Left ventricle myocardium inferior (tissue), 1 donor: ENCODE measurements at places on chromosomes 16 and 17. TPM values are rescaled to one million over a fixed set of nuclear protein-coding genes. Genes with fewer than 3 reads are reported as not detected.

GRCh38 chr16:87367529-87367928 is 16.0 kb downstream of the FBXO31 start:
- no peak for DNase-seq

DNA sequence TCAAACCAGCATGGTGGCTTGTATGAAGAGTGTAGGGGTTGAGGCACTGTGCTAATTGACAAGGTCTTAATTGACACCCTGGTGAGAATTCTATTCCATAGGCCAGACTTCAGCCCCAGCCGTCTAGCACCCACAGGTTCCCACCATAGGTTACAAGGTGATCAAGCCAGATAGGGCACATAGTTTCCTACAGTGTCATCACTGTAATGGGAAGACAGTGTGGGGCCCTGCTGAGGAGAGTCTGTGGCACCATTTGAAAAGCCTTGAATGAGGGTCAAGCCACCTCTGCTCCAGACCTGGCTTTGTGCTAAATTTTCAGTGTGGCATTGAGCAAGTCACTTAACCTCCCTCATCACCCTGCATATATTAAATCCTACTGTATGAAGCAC is 36.2 kb downstream of the YPEL2 start:
- no peak for DNase-seq

GRCh38 chr16:56657555-56658326 is at the start of gene MT1F:
TSS of gene MT1F (plus strand) at chr16:56657959. CDS start at chr16:56658059, 100 bp downstream.
- DNase-seq, result peak; percentile 73

- DNase-seq, result no peak
Measured at GRCh38 chr16:52492789-52493357, 54.1 kb downstream of the TOX3 start.

DNA sequence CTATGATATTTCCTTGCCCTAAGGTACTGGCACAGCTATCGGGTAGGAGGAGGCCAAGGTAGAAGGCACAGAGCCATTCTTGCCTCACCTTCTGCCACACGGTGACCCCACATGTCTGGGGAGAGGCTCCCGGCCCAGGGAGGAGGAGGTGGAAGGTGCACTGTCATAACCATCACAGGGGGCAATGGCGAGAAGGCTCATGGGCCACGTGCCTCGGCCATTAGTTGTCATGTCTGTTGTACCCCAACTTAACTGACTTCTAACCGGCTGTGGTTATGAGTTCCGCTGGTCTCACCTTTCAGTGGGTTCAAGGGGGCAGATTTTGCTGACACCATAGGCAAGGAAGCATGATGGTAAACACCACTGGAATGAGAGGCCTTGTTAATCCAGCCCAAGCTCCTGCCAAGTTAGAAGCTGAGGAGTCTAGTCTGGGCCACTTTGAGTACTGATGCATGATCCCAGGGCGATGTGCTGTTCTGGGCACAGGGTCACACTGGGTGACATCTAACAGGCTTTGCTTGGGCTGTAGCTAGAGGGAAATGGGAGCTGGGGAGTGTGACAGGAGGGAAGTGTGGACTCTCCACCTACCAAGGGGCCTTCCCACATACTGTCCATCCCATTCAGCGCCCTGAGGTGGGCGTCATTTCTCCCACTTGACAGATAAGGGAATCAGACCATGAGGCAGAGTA is 39.6 kb downstream of the HLF start:
- DNase-seq, result no peak

DNA sequence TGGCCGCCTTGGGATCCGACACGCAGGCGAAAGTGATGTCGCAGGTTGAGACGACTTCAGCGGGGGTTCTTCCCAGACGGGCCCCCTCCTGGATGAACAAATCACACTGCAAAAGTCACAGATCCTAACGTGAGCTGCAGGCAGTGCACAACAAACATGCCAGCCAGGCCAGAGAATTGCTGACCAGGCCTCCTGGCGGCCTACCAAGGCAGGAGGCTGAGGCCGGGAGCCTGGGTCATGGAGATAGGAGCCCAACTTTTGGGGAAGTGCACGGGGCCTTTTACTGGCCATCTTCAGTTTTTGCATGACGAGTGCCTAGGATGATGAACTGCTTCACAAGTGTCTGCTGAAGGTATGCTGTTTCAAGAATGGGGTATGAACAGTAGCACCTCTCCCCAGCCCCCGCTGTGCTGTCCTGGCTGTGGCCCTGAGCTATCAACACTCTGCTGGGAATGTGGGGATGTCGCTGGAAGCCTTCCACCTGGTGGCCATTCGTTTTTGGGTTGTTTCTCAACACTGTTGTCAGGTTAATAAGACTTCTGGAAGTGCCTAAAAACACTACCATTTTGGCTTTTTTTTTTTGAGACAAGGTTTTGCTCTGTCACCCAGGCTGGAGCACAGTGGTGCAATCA is 12.2 kb upstream of the ROGDI start:
- DNase-seq, result no peak

DNA sequence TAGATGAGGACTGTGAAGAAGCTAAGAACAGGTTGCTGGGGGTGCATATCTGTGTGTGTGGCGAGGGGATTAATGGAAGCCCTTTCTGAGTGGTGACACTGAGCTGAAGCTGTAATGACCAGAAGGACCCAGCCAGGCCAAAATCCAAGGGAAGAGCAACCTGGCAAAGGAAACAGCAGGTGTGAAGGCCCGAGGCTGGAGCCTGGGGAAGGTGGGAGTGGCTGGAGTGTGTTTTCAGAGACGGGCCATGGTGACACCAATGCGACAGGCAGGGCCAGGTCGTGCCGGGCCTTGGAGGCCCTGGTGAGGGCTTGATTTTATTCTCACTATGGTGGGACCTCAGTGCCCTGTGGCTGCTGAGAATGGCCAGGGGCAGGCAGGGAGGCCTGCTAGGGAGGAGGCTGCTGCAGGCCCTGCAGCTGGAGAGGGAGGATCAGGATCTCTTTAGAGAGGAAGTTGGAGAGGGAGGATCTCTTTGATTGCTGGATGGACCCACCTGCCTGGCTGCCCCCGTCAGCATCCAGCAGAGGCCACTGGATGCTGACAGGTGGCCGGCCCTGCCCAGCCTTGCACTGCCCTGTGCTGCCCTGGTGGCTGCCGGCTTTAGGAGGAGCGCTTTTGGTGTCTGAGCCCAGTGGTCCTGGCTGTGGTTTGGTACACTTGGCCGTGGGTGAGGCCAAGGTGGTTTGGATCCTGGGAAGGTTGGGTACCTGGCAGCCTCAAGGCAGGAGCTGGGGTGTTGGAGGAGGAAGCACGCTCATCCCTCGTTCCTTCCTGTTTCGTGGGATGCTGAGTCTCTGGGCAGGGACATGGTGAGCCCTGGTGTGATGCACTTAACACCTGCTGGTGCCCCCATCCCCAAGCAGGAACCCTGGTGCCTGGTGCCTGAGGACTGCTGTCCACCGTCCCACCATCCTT is 188.3 kb downstream of the SEC14L1 start:
- no peak for DNase-seq

- DNase-seq, result no peak
Measured at GRCh38 chr17:10614536-10615155, 42.5 kb downstream of the MYH3 start.

DNA sequence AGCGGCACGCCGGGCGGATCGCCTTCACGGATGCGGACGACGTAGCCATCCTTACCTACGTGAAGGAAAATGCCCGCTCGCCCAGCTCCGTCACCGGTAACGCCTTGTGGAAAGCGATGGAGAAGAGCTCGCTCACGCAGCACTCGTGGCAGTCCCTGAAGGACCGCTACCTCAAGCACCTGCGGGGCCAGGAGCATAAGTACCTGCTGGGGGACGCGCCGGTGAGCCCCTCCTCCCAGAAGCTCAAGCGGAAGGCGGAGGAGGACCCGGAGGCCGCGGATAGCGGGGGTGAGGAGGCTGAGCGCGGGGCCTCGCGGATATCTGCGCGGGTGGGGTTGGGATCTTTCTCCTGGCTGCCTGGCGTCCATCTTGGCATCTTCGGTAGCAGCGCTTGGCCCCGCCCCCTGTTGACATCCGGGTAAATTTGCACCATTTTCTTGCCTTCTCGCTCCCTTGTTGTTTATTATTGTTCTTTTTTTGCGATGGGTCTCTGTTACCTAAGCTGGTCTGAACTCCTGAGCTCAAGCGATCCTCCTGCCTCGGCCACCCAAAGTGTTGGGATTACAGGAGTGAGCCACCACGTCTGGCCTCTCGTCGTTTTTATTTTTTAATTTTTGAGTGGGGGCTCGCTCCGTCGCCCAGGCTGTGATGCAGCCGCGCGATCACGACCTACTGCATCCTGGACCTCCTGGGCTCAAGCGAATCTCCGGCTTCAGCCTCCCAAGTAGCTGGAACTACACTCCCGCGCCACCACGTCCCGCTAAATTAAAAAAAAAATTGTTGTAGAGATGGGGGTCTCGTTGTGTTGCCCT is 898 bp downstream of the TERF2IP start:
- peak; percentile 87 for DNase-seq

DNA sequence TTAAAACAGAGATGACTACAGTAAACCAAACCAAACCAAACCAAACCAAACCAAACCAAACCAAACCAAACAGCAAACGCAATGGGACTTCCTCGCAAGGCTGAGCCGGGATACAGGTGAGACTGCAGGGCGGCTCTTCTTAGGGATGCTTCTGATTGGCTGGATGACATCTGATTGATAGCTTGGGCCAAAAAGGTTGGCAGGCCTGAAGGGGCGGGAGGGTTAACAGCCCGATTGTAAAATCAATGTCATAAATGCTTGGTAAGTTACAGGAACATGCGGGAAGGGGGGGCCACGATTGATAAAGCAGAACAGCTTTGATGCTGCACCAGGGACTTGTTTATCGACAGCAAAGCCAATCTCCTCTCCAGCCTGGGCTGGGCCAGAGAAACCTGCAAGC is 86.1 kb downstream of the ZFHX3 start:
- no peak for DNase-seq

DNA sequence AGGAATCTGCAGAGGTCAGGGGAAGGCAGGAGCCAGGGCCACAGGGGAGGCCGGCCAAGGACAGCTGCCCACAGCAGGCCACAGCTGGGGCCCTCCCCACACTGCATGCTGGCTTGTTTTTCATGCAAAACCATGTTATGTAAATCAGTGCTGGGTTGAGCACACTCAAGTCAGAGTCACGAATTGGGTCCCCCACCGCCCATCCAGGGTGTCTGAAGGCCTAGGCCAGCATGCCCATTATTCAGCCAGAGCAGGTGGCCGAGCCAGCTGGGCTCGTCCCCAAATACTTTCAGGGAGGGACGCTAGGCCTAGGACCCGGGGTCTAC is 51.2 kb upstream of the TOB1 start:
- no peak for DNase-seq

DNA sequence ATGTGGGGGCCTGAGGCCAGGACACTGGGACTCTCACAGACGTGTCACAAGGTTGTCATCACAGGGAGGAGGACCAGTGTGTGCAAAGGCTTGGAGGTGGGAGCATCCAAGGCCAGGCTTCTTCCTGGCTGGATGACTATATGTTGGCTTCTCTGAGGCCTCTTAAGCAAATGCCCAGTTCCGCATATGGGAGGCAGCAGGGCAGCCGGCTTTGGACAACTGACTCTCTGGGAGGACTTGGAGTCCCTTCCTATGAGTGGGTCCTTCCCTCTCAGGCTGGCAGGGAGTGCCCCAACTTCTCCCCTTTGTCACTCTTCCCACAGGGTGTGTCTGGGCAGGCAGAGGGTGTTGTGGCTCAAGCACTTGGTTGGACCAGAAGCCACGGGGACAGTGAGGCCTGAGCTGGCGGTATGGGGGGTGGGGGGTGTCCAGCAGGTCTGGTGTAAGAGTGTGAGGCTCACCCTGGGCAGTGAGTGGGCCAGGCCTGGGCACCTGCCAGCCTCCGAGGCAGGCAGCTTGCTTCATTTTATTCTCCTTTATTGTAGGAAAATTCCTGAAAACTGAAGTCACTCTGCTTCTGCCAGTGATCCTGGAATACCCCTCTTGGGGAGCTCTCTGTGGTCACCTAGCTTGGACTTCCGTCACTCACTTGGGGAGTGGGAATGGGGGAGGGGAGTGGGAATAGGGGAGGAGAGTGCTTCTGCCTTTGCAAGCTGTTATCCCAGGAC is 14.9 kb downstream of the ADGRG1 start:
- no peak for DNase-seq

DNA sequence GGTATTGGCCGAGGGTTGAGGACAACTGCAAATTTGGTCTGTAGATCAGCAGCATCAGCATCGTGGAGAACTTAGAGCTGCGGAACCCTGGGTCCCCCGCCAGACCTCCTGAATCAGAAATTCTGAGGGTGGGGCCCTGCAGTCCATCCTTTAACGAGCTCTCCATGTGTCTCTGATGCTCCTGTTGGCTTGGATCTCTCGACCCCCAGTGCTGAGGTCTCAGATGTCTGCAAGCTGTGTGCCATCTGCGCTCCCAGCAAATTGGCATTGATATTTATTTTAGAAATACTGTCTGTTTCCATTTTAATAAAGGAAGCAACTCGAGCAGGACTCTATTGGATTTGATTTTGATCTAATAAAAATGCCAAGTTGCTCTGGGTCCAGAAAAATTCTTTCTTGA is 250.0 kb downstream of the KATNIP start:
- no peak for DNase-seq

GRCh38 chr16:77288222-77288621 is 89.0 kb downstream of the SYCE1L start:
- DNase-seq, result no peak

GRCh38 chr17:4525691-4526397 is 27.2 kb downstream of the SPNS2 start:
- no peak for DNase-seq

DNA sequence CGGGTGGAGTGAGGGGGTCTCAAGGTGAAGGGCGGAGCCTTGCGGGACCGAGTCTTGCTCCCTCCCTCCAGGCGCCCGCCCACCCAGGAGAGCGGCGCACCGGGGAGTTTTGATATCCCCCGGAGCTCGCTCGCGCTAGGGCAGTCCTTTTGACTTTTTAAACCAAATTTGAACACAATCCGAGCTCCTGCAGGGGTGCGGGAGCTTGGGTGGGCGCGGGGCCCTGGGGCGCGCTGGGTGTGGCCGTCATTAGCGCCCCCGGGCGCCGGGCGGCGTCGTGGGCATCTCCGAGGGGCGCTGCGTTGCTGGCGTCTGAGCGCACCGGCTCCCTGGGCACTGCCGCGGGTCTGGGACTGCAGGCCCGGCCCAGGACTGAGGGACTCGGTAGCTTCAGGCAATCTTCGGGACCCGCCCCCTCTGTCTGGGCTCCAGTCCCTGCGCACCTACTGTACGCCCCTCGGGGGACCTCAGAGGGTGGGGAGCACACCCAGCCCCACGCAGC is 10.9 kb downstream of the MAF start:
- DNase-seq, result peak; percentile 22

The C16orf86 gene
- 2.9 TPM for total RNA-seq

The EPN3 gene
- 19.9 TPM for total RNA-seq

The CAPNS2 gene
- total RNA-seq, result not detected

The DHX8 gene
- 26.0 TPM for total RNA-seq

The OR2C1 gene
- total RNA-seq, result 0.22 TPM

The PTX4 gene
- not detected for total RNA-seq

The LHX1 gene
- not detected for total RNA-seq

The CDK5R1 gene
- total RNA-seq, result 1.5 TPM
